Hepatic stellate cell (primary cell): ENCODE measurements at places on chromosomes 2 and 18.

GRCh38 chr18:76452357-76452756 lies 42.7 kb downstream of the ZNF516 start:
- no peak for DNase-seq

DNA sequence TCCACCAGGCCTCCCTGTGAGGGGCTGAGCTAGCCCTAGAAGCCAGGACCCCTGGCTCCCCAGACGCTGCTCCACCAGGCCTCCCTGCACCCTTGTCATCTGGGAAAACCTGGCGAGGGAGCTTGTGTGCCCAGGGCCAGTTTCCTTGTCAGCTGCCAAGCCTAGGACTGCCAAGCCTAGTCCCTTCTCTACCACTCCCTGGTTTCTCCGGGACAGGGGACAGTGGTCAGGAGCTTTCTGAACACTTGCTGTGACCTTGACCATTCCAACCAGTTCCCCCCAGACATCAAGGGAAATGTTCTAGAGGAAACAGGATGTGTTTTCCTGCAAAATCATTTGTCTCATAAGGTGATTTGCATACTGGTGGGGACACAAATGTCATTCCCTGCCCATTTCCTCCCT lies 41.3 kb upstream of the MRPL33 start:
- no peak for DNase-seq

GRCh38 chr2:125560855-125561254 lies 1095.1 kb upstream of the GYPC start:
- DNase-seq: no peak

GRCh38 chr2:15311926-15312325 lies 249.2 kb downstream of the NBAS start:
- no peak for DNase-seq

DNA sequence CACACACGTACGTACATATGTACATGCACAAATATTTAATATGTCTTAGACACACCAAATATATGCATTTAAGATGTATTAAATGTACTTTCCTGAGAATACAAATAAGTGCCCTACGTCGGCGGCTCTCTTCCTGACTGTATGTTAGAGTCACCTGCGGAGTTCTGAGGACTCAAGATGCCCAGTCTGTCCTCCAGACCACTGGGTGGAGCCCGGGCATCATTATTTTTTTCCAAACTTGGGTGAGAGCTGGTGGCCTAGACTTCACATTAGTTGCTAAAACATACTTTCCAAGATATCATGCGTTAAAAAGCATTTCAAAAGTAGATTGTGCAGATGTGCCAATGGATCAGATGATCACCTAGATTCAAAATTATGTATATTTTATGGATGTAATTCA lies 2.9 kb downstream of the IL18R1 start:
- no peak for DNase-seq

- DNase-seq: no peak
Observed at GRCh38 chr2:226850024-226850423, 14.2 kb downstream of the RHBDD1 start.

DNA sequence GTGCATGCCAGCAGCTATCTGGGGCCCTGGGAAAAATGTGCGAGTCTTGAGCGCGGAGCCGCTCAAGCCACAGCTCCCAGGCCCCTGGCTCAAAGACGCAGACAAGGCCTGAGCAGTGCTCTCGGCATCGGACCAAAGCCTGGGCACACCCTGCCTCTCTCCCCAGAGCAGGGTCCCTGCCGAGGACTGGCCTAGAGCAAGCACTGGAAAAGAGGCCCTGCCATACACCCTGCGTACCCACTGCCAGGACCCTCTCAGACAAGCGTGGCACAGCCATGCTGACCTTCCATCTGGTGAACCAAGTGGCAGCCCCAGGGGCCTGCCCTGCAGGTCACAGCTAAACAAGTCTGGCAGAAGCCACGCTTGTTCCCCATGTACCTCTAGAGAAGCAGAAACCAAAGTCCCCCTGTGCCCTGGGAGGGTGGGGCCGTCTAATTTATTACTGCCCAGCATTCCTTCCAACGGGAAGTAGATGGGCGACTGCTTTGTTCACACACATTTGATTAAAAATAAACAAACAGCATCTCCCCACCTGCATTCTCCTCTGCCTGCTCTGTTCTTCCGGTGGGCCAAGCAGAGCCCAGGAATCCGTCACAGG lies 14.0 kb downstream of the STK25 start:
- DNase-seq: no peak

DNA sequence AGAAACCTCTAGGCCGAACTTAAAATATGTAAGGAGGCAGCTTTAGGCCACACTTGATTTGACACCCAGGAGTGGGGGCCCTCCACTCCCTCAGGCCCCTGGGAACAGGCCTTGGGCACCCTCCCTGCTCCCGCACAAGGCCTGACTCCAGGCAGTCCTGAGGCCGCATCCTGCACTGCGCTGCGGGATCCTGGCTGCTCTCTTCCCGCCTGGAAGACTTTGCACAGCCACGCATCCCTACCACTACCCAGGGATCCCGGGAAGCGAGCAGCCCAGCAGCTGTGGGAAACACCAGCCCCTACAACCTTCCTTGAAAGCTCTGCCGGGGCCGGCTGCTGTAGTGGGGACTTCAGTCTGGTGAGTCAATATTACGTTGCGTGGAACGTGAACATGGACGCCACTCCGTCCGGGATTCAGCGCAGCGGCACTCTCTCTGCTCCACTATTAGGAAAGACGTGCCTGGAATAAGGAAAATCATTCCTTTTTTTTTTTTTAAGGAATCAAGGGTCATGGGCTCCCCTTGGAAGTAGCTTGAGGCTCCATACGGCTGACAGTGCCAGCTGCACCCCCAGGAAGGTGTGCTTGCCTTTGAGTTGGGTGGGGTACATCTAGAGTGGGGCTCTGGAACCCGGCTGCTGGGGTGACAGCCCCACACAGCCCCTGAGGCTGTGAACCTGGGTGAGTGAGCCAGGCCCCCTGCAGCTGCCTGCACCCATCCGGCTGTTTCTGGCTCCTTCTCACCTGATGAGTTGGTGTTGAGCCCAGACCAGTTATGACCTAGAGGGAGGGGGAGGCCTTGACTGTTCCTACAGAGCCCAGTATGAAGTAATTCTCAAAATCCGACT lies 119.2 kb upstream of the TMEM18 start:
- no peak for DNase-seq
